Activated B cell treated with CpG ODN at 0.5 μM for 24 hours (primary cell): ENCODE measurements at places on chromosomes 3 and 15.

DNA sequence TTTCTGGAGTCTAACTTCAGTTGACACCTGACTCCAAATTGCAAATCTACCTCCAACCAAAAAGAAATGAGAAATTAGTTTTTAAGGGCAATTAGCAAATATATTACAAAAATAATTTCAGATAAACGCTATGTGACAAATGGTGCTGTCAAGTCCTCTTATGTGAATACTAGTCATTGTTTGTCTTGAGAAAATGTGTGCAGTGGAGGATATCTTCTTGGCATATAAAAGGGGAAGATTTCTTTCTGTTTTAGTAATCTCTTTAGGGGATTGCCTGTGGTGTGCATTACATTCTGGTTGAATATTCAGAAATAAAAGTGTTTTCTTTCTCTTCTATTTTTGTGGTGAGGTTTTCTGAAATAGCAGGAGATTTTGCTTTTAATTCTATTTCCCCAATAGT is 3.0 kb upstream of the GCSAM start:
- no peak for DNase-seq

DNA sequence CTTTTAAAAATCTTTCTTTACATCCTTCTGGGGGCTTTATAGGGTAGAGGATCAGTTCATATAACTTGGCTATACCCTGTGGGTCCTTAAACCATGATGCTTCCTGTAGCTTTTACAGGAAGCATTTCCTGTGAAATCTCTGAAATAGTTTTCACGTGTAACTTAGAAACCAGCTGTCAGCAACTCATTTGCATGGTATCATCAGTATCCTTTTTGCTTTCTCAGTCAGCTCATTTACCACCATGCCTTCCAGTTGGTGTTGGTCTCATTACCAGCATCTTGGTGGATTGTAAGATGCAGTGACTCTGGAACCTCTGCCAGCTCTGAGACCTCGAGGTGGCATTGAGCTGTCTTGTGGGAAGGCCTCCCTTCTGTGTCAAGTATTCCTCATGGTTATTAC is 96.7 kb upstream of the MYZAP start:
- DNase-seq = no peak

- DNase-seq = no peak
Measured at GRCh38 chr3:53092942-53093341, 37.3 kb downstream of the RFT1 start.

- DNase-seq = no peak
Measured at GRCh38 chr15:89820666-89821611, 6.3 kb upstream of the ANPEP start.

DNA sequence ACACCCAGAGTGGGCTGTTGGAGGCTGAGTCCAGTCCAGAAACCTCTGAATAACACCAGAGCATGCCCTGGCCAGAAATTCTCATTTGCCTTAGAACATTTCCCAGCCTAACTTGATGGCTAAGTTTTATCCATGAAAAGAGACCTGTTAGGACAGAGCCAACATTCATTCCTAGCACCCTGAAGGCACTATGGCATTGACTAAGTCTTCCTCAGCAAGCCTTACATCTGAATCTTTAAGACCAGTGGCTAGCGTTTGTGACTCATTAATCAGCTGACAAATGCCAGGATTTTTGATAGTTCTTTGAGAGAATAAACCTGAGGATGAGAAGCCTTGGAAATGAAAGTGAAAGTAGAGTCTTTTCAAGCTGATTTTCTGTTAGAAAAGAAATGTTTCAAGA is 1087.1 kb upstream of the ALCAM start:
- no peak for DNase-seq

DNA sequence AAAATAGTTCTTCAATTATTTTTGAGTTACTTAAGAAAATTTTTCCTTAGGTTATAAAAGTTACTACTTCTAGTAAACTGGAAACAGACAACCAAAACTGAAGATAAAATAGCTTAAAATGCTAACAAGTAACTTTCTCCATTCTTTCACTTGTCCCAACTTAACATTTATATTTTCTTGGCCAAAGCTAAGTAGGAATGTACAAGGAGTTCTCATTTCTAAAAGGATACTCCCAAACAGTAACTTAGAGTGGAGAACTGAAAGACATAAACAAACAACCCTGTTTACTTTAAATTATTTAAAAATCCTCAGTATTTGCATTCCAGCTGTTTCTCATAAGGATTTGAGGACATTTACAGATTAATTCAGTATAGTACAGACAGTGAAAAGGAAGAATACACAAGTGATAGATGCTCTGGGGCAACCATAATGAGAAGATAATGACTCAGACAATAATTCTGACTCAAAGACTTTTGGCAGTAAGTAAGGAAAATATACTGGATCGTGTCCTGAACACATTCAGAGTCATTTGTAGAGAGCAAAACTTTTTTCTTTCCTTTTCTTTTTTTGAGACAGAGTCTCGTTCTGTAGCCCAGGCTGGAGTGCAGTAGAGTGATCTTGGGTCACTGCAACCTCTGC is 29.2 kb upstream of the ANXA2 start:
- DNase-seq = no peak

DNA sequence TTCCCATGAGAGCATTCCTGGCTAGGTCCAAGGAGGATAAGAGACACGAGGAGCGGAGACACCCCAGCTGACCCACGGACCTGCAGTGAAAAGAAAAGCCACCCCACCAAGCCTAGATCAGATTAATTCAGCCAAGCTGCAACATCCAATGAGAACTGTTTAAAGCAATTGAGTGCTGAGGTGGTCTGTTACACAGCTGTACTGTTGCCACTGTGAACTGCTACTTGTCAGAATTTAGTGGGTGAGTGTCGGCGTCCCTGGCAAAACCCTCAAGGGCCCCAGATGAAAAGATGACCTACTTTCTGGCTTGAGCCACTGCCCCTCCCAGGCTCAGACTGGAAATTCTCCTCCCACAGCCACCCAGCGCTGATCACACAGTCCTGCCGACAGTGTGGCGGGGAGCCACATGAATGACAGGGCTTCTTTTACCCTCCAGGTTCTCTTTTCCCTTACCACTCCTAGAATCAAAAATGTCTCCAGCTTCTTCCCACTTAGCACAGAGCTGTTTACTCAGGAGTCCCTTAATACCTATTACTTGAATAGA is 26.4 kb upstream of the KBTBD12 start:
- no peak for DNase-seq

- DNase-seq = no peak
Measured at GRCh38 chr15:42154212-42154941, 2.1 kb downstream of the PLA2G4F start.

DNA sequence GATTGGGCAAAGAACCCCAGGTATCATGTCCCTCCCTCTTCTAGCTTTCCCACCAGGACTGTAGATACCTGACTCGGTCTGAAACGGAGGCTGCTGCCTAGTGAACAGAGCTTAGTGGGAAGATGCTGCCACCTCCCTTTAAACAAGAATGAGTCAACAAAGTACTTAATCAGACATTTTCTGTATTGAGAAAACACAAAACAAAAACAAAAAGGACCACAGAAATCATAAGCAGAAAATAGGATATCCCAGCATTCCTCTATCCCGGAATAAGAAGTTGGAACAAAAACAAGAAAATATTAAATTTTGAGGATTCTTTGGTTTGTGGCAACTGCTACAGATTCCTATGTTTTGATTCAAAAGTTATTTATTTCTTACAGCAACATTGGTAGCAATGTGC is 51.7 kb upstream of the COL8A1 start:
- DNase-seq = no peak

DNA sequence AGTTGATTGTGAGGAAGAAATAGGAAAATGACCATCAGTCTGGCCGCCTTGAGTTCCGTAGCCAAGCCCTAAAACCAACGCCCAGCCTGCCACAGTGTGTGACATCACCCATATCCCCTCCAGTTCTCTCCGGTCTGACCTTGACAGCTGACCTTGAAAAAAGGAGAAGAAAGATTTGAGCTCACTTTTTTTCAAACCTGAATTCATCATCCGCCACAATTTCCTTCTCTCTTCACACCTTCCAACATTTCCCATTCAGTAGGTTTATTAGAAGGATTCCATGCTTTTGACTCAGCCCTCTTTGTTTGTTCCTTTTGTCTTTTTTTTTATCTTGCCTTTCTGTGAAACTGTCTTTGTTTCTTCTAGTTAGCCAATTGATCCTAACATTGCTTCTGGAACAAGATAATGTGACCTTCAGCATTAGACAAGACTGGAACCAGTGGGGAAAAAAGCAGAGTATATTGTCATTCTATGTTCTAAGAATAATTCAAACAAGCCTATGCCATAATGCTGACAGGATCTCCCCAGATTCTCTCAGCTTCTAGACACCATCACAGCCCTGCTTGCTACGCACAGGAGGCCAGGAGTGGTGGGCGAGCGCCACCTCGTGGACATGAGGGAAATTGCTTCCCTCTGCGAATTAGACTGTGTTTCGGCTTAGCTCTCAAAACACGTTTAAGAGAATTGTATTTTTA is 283.1 kb downstream of the FGF12 start:
- DNase-seq = peak; percentile 51

GRCh38 chr3:177213801-177214535 is 16.7 kb upstream of the TBL1XR1 start:
- no peak for DNase-seq

DNA sequence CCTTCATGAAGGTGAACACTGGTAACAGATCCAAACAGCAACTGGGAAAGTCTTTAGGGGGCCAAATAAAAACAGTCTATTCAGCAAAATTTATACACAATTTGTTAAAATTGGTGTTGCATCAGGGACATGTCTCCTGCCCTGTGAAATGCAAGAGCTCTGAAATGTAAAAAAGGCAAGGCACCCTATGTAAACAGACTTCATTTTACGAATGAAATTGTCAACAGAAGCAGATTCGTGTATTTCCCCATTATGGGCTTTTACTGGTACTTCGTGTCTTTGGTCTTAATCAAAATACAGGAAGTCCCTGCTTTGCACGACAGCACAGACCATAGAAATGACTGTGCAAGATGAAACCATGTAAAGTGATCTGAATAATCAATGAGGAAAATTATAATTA is 127.3 kb upstream of the THBS1 start:
- DNase-seq = no peak

- no peak for DNase-seq
Measured at GRCh38 chr15:97623091-97623661, 337.3 kb upstream of the ARRDC4 start.
